SIG-M5 (cell line): ENCODE measurements at places on chromosomes 6 and 20.

- no peak for DNase-seq
Measured at GRCh38 chr6:168877821-168878282, 375.8 kb downstream of the THBS2 start.

GRCh38 chr20:12722091-12722490 is 286.7 kb upstream of the SPTLC3 start:
- DNase-seq = no peak

- DNase-seq = no peak
Measured at GRCh38 chr6:136464874-136465273, 85.3 kb downstream of the MAP7 start.

GRCh38 chr20:53739799-53740785 is 146.5 kb upstream of the ZNF217 start:
- peak; percentile 61 for DNase-seq

DNA sequence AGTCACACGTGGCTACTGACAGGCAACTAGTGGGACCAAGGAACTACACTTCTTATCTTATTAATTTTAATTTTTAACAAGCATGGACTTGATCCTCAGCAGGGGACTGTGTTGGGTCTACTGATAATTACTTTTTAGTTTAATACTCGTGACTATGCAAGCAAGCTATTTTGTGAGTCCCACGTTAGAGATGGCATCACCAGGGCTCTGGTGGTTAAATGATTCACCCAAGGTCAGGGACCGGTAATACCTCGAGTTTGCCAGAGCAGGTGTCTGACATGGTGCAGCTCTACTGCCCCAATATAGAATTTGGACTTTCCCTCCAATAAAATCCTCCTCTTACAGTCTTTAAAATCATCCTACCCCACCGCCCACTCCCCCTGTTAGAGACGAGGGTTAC is 98.6 kb upstream of the RIN2 start:
- no peak for DNase-seq

DNA sequence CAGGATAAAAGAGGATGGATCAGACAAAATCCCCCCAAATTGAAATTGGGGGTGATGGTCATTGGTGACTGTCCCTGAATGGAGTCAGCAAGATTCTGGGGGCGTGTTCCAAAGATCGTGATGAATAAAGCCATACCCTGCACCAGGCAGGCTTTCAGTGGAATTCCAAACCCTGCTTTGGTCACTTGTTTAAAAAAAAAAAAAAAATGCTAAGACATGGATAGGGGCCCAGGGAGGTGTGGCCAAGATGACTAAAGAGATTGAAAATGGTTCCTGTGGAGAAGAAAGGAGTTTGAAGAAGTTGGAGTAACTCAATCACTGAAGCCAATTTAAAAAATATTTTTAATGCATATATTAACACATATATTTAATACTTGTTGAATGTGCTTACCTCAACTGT is 161.4 kb upstream of the KCNG1 start:
- DNase-seq = no peak

- no peak for DNase-seq
Measured at GRCh38 chr6:118187568-118188164, 280.6 kb downstream of the SLC35F1 start.

DNA sequence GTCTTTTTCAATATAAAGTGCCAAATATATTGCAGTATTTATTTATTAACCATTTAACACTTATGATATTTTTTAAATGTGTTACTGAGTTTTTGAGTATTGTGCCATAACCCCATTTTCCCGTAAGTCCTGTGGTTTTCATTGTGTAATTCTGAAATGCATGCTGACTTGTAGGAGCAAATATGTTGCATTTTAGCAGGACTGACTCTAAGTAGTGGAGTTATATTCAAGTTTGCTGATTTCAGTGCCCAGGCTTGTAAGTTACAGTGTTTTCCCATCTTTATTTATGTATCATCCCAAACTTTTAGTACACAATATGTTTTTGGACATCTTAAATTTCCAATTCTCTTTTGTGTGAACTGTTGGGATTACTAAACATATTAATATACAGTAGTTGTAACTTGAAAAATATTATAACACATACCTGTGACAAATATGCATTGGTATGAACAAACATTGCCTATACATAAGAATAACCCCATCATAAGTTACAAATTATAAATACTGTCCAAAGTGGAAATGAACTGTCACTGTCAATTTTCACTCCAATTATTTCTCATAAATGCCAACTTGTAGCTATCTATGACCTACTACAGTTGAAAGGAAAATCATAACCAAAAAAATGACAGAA is 179.3 kb upstream of the RUNX2 start:
- no peak for DNase-seq

- no peak for DNase-seq
Measured at GRCh38 chr6:148407372-148407771, 64.7 kb downstream of the SASH1 start.

DNA sequence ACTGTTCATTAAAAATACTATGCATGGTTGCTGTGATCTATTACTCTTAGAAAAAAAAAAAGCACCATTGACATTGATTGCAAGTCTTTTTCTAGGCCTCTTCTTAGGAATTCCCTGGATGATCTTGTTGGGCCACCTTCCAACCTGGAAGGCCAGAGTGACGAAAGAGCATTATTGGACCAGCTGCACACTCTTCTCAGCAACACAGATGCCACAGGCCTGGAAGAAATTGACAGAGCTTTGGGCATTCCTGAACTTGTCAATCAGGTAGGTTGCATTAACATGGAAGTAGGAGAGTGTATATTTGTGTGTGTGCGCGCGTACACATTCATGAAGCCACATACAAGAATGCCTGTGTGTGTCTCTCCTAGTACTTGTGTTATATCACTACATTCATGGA is 140.4 kb downstream of the NCOA3 start:
- no peak for DNase-seq

- DNase-seq = no peak
Measured at GRCh38 chr20:40268321-40269075, 420.5 kb downstream of the MAFB start.

DNA sequence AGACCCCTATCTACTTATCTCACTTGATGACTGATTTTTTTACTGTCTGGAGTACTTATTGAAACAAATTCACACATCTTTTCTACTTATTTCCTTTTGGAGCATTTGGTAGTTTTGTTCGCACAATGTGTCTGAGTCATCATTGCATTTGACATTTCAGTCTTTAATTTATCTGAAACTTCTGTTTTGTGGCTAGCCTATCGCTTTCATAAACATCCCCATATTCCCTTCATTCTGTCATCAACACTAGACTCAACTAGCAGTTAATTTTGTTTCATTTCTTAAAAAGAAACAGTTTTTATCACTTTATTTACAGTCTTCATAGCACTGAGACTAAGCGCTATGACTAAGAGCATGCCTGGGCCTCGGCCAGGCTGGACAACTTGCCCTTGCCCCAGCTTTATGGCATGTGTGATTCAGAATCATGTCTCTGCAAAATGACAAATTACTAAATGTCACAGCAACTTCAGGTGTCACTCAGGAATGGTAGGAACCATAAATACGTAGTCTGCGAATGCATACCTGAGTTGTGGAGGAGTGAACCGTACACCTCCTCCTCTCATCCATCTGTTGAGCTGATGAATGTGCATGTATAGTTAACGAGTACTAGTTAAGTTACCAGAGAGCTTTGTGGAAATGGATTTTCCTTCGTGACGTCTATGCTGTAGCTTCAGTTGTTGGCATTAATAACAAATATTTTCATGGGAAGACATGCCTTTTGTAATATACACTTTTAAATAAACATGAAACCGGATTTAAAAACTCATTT is 16.2 kb downstream of the L3MBTL3 start:
- DNase-seq = no peak

- DNase-seq = no peak
Measured at GRCh38 chr6:136226674-136227377, 23.3 kb downstream of the MTFR2 start.

GRCh38 chr6:16624636-16625290 is 136.5 kb downstream of the ATXN1 start:
- no peak for DNase-seq

DNA sequence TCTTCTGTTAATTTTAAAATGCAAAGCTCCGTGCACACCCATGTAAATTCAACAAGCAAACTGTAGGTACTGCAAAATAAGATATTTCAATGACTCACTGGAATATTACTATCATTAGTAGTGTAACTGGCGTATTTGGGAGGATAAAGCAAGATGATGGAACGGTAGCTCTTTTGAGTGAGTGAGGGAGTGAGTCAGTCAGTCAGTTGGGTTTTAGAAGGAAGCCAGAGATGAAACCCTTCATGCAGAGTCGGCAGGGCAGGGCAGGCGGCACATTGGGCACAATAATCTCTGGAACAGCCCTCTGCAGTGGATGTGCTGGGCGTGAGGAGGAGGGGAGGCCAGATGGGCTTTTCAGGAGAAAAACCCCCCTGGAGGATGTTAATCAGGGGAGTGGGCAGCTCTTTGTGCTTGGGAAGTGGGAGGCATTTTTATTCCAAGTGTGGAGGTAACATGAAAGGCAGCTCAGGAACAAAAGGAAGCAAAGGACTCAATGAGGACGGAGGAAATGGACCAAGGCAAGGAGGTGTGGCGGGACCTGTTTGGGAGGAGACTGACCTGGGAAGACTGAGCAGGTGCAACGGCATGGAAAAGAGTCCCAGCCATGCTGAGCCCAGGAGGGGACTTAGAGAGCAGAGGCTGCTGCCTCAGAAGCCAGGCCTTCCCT is 171.2 kb downstream of the ZDHHC14 start:
- no peak for DNase-seq

- no peak for DNase-seq
Measured at GRCh38 chr6:122307577-122307976, 91.9 kb upstream of the HSF2 start.

- no peak for DNase-seq
Measured at GRCh38 chr20:47861116-47861515, 75.8 kb upstream of the SULF2 start.

GRCh38 chr20:51750770-51751388 is 17.3 kb downstream of the ATP9A start:
- DNase-seq = no peak

- DNase-seq = no peak
Measured at GRCh38 chr6:71034563-71035345, 77.9 kb upstream of the B3GAT2 start.

GRCh38 chr6:82739303-82739702 is 326.3 kb downstream of the UBE3D start:
- DNase-seq = no peak

- no peak for DNase-seq
Measured at GRCh38 chr6:169622618-169623017, 79.2 kb downstream of the WDR27 start.

GRCh38 chr6:48664826-48665225 is 553.8 kb upstream of the PTCHD4 start:
- DNase-seq = no peak

GRCh38 chr20:641516-641875 is 11.5 kb downstream of the SRXN1 start:
- DNase-seq = no peak

- DNase-seq = no peak
Measured at GRCh38 chr6:2266031-2266795, 20.8 kb upstream of the GMDS start.

DNA sequence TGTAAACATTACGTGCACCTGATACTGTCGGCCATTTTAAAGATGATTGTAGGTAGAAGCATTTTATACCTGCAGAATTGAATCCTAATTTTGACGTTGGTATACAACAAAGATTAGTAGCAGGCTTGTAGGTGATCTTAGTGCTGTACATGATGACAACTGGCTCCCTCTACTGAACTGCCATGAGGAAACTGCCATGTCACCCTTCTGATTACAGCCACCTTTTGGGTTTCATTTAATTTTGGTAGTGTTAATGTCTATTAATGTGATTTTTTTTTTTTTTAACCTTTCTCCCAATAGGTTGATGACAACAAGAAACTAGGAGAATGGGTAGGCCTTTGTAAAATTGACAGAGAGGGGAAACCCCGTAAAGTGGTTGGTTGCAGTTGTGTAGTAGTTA is 2.3 kb downstream of the RPS12 start:
- no peak for DNase-seq

- DNase-seq = no peak
Measured at GRCh38 chr6:155378724-155379123, 64.4 kb upstream of the TFB1M start.

DNA sequence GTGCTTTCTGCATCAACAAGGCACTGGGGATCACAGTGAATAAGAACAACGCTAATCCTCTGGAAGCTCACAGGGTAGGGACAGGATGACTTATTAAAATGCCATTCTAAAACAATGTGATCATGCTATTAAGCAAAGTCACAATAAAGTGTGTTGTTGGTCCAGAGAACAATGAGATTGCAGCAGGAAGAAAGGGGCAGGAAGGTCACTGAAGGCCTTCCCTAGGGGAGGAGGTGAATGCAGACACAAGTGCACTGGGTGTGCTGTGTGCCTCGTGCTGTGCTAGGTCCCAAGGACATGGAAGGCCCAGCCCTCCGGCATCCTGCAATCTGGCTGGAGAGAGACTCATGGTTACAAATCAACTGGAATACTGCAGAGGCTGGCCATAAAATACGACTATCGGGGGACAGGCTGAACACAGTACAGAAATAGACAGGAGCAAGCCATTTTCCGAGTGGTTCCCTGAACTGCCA is 55.7 kb downstream of the LYRM4 start:
- DNase-seq = no peak

GRCh38 chr6:82022614-82023129 is 224.9 kb downstream of the IBTK start:
- no peak for DNase-seq

- DNase-seq = no peak
Measured at GRCh38 chr20:34074101-34074760, 37.8 kb downstream of the EIF2S2 start.

DNA sequence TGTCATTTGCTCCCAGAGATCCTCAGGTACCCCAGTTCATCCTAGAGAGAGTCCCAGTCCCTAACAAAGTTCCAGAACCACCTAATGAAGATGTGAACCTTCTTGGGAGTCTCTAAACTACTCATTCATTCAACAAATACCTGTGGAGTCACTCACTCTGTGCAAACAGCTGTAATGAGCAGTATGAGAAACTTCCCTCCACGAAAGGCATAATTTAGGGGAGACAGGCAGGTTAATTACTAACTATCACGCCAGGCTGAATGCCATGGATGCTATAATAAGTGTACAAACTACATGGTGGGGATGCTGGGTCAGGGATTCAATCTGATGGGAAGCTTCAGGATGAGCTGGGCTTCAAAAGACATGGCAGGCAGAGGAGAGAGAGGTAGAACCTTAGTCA is 70.1 kb upstream of the AFDN start:
- no peak for DNase-seq

DNA sequence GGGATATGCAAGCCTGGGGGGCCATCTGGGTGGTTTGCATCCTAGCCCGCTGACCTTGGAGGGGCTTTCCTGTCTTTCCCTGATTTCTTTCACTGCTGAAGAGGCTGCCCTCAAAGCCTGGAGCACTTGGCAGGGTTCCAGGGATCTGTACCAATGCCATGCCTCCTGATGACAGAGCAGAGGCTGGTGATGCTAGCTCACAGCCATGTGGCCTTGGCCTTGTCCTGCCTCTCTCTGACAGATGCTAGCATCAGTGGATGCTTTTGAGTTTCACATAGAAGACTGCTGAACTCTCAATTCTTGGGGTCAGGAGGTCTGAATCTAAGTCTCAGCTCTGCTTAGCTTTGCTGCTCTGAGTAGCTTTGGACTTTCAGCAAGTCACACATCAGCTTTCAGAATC is 21.9 kb upstream of the RREB1 start:
- no peak for DNase-seq
